GM12891 (cell line): ENCODE measurements at places on chromosomes 16 and 17.

GRCh38 chr17:43018932-43019331 is 3.3 kb downstream of the VAT1 start:
- no peak for DNase-seq

- no peak for DNase-seq
Measured at GRCh38 chr17:40366076-40366860, 1.7 kb upstream of the GJD3 start.

DNA sequence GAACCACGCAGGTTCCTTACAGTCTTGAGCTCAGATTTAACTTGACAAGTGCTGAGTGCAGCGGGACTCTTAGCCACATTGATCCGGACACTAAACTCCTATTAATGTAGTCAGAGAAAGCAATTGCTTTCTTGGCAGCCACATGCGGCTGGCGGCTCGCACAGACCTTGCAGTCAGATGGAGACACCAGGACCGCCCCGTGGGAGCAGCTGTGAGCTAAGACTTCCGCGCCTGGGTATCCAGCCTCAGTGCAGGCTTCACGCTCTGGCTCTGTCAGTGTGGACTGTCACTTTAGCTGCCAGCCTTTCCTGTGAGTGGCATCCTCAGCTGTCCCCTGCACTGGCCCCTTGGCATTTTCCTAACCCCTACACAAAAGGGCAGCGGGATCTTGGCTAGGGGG is 80.9 kb upstream of the NLRP1 start:
- DNase-seq: no peak

- no peak for DNase-seq
Measured at GRCh38 chr17:72413077-72414031, 292.5 kb downstream of the SOX9 start.

GRCh38 chr17:75116737-75117136 is 7.0 kb downstream of the ARMC7 start:
- no peak for DNase-seq

DNA sequence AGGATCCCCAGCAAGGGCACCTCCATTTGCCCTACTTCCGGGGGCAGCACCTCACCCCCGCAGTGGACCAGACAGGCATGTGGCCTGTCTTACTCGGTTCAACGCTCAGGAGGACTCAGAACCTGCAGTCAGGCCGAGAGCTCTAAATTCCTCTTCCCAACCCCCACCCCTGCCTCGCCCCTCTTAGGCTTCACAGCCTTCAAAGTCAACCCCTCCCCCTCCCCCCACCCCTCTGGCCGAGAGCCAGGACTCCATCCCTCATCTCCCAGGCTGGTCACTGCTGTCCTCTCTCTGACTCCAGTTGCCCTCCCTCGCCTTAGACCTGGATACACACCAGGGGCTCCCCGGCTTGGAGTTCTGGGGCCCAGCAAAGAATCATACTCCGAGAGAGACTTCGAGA is 8.1 kb upstream of the HS3ST6 start:
- no peak for DNase-seq
